Activated CD4-positive, alpha-beta memory T cell treated with anti-CD3 and anti-CD28 coated beads for 36 hours (primary cell): ENCODE measurements at places on chromosomes 3 and 15. TPM values are rescaled to one million over a fixed set of nuclear protein-coding genes. Genes with fewer than 3 reads are reported as not detected.

Gene MAGEL2
- not detected for total RNA-seq

Gene C3orf49
- total RNA-seq = not detected

DNA sequence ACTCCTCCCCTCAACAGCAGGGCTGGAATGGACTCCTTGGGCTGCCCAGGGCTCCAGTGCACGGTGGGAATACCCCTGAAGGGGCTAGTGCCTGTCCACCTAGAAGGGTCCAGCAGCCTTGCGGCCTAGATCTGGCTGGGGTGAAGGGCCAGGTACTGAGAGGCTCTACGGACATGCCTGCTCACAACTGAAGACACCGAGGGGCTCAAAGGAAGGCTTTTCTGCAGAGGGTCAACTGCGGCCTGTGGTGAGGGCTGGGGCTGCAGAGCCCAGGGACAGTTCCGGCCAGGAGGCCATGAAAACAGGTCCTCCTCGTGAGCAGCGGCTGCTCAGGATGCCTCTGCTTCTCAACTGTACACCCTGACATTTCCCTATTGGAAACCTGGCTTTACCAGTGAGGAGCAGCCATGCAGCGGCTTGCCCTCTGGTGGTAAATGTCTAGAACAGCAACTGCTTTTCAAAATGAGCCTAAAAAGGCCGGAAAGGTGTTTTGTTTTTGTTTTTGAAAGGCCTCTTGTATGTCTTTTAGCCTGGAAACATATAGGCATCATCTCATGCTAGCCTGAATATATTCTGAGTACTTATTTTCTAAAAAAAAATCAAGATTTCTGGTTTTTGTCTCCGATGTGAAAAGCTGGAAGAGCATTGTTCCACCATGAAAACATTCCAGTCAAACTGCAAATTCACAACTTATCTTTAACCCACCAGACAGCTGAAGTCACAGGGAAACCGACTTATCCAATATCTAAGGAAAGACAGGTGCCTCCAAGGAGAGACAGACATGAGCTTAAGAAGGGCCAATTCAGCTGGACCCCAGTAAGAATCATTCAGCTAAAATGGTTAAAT lies 163.4 kb downstream of the KLF13 start:
- H3K27ac ChIP-seq = no peak overlapping the region
- DNase-seq = peak; percentile 53
- H3K4me1 ChIP-seq = peaks cover 47% of the 10 kb centered on the region
- no peak overlapping the region for H3K4me3 ChIP-seq

Gene PPCDC
- total RNA-seq = 16.3 TPM

DNA sequence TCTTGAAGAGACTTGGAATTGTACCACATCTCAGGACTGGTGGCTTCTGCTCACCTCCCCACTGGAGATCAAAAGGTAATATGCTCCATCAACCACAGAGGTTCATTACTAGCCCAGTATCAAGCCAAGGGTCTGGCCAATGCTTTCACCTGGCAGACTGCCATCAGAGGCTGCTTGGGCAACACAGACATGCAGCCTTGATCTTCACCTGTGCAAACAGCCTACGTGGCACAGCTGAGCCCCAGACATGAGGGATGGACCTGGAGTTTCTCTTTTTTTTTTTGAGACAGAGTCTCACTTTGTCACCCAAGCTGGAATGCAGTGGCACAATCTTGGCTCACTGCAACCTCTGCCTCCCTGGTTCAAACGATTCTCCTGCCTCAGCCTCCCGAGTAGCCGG lies 105.6 kb upstream of the HES1 start:
- peaks cover 4% of the 10 kb centered on the region for H3K27me3 ChIP-seq
- DNase-seq = no peak
- H3K27ac ChIP-seq = no peak overlapping the region
- no peaks in the 10 kb centered on the region for H3K36me3 ChIP-seq

GRCh38 chr15:79990997-79991334 lies 20.0 kb upstream of the BCL2A1 start:
- DNase-seq = no peak
- H3K4me1 ChIP-seq = peaks cover 3% of the 10 kb centered on the region
- H3K27ac ChIP-seq = no peak overlapping the region
- H3K27me3 ChIP-seq = no peaks in the 10 kb centered on the region
- no peaks in the 10 kb centered on the region for H3K36me3 ChIP-seq
- no peak overlapping the region for H3K4me3 ChIP-seq

- peak overlapping the region; percentile 47 for H3K27ac ChIP-seq
- no peak for DNase-seq
- H3K36me3 ChIP-seq = peaks cover 4% of the 10 kb centered on the region
- no peak overlapping the region for H3K4me3 ChIP-seq
Observed at GRCh38 chr3:46984591-46985459, 5.4 kb downstream of the NBEAL2 start.

DNA sequence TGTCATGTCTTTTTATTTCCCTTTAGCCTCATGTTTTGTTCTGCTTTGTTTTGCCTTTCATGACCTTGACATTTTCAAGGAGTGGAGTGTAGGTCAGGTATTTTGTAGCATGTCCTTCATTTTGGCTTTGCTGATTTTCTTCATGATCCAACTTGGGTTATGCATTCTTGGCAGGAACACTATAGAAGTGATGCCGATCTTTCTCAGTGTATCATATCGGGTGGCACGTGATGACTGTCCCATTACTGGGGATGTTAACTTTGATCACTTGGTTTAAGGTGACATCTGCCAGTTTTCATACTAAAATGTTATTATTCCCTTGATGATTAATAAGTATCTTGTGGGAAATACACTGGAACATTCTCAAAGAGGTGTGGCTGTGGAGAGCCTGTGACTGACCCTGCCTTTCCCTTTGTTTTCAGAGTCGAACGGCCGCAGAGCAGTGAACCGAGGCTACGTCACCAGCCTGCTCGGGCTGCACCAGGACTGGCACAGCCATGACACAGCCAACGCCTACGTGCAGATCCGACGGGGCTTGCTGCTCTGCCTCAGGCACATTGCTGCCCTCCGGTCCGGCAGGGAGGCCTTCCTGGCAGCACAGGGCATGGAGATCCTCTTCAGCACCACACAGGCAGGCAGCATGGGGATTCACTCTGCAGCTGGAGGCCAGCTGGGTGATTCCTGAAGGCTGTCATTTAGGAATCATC lies 167.7 kb downstream of the AGBL1 start:
- no peaks in the 10 kb centered on the region for H3K36me3 ChIP-seq
- H3K4me1 ChIP-seq = no peaks in the 10 kb centered on the region

DNA sequence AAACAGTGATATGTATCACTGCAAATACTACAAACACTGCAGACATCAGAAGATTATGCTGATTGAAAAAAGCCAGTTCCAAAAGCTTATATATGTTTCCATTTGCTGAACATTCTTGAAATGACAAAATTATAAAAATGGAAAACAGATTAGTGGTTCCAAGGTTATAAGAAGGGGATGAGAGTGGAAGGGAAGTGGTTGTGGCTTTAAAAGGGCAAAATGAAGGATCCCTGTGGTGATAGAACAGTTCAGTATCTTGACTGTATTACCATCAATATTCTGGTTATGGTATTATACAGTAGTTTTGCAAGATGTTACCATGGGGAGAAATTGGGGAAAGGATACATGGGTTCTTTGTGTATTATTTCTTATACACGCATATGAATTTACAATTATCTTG lies 77.8 kb downstream of the DZIP3 start:
- no peaks in the 10 kb centered on the region for H3K27me3 ChIP-seq
- H3K4me3 ChIP-seq = no peak overlapping the region
- H3K4me1 ChIP-seq = peaks cover 10% of the 10 kb centered on the region
- H3K36me3 ChIP-seq = peaks cover 6% of the 10 kb centered on the region
- H3K27ac ChIP-seq = no peak overlapping the region
- DNase-seq = no peak

- no peak for DNase-seq
- H3K36me3 ChIP-seq = no peaks in the 10 kb centered on the region
- no peak within 1 kb of the TSS for H3K4me3 ChIP-seq
- no peaks in the 10 kb centered on the region for H3K4me1 ChIP-seq
Observed at GRCh38 chr3:139020868-139021234, at the start of gene PRR23B. PRR23B (minus strand) TSS chr3:139020926; CDS start chr3:139020661, 265 bp downstream.

DNA sequence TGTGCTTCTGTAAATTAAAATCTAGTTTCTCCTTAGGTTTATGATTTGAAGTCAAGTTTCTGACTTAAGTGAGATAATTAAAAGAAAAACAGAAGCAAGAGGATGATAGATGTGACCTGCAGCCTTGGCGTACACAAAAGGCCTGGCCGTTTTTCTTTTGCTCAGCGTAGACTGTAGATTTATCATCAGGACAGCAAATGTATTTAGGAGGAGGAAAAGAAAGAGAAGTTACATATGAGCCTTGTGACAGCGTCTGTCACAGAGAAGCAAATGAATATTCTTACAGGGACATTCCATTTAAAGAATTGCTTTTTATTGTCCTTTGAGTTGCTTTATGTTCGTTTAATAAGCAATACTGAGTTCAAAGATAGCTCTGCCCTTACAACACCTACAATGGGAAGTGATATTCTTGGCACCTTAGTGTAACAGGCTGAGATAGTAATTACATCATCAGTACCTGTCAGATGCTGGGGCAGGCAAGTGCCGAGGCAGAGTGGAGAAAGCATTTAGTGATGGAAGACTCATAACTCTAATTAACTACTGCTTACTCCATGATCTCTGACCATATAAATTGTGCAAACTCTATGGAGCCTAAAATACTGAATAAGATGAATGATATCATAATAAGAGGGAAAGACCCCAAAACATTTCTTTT lies 311.5 kb downstream of the MFSD1 start:
- no peak overlapping the region for H3K4me3 ChIP-seq
- no peak for DNase-seq
- no peaks in the 10 kb centered on the region for H3K4me1 ChIP-seq
- no peak overlapping the region for H3K27ac ChIP-seq
- no peaks in the 10 kb centered on the region for H3K36me3 ChIP-seq
- no peaks in the 10 kb centered on the region for H3K27me3 ChIP-seq

Gene LYZL4
- not detected for total RNA-seq

- no peak overlapping the region for H3K27ac ChIP-seq
- peaks cover 8% of the 10 kb centered on the region for H3K36me3 ChIP-seq
- peaks cover 17% of the 10 kb centered on the region for H3K4me1 ChIP-seq
- H3K4me3 ChIP-seq = no peak overlapping the region
- no peaks in the 10 kb centered on the region for H3K27me3 ChIP-seq
Observed at GRCh38 chr3:52046902-52047239, 9.5 kb downstream of the DUSP7 start.

DNA sequence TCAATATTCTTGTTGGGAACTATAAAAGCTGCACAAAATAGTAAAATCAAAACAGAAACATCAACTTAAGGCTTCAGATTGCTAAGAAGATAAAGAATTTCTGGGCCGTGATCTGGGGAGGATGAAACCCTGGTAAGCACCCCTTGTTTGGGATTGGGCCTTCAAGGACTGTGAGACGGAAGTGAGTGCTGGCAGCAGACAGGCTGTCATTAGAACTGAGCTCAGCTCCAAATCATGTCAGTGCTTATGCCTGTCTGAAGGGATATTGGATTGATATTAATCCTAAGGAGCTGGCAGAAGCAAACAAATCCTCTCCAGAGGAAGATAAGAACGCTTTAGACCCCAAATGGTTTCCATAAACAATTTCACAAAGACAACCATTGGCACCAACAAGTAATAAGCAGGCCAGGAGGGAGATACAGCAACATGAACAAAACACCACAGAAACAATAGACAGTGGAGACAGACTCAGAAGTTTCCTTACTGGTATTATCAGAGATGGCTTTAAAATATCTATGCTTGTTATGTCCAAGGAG lies 72.6 kb upstream of the CTXND1 start:
- no peak overlapping the region for H3K4me3 ChIP-seq
- no peak overlapping the region for H3K27ac ChIP-seq
- H3K36me3 ChIP-seq = no peaks in the 10 kb centered on the region
- DNase-seq = no peak

DNA sequence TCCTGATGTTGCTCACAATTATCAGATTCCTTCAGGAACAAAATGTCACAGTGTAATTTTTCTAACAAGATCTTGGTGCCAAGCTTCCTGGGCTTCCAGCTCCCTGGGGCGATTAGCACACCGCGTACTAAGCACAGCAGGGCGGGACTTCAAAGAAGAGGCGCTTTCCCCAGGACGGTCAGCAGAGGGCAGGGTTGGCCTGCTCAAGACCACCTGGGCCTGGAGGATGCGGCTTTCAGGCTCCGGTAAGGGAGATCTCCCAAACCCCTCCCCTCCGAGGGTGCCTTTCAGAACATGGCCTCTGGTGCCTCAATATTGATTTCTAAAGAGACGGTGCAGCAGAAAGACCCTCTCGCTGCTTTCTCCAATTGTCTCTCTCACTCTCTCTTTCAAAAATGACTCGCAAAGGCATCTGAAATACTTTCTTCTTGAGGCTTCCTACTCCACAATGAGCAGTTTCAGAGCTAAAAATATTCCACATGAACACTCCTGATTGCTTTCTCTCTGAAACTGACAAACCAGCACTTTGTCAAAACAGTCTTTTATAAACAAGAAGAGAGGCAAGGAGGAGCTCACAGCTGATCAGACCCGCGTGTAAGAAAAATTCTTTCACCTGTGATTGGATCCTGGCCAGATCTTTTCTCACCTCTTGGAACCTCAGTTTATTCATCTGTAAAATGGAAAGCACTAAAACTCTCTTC lies 154.0 kb downstream of the ADAMTS9 start:
- peaks cover 5% of the 10 kb centered on the region for H3K27me3 ChIP-seq
- peaks cover 2% of the 10 kb centered on the region for H3K4me1 ChIP-seq
- H3K36me3 ChIP-seq = no peaks in the 10 kb centered on the region
- no peak overlapping the region for H3K27ac ChIP-seq
- H3K4me3 ChIP-seq = no peak overlapping the region
- peak; percentile 65 for DNase-seq

DNA sequence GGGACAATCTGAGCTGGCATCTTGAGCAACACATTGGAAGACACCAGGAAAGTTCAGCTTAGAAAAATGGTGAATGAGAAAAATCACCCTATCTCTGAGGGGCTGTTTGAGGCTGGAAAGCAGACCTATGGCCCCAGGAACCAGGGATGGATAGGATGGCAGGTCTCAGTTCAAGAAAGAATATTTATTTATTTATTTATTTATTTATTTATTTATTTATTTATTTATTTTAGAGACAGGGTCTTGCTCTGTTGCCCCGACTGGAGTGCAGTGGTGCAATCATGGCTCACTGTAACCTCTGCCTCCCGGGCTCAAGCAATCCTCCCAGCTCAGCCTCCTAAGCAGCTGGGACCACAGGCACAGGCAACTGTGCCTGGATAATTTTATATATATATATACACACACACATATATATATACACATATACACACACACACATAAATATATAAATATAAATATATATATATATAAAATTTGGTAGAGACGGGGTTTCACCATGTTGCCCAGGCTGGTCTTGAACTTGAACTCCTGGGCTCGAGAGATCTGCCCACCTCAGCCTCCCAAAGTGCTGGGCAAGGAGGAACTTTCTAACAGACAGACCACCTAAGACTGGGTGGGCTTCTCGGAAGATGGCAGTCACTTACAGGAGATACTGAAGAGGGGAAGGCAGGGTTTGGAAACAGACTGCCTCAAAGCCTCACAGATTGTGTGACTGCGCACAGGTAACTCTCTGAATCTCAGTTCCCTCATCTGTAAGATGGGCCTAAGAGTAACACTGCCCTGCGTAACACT lies 29.7 kb downstream of the CCDC13 start:
- H3K4me3 ChIP-seq = no peak overlapping the region
- H3K36me3 ChIP-seq = no peaks in the 10 kb centered on the region
- H3K27me3 ChIP-seq = no peaks in the 10 kb centered on the region
- H3K4me1 ChIP-seq = peaks cover 21% of the 10 kb centered on the region
- DNase-seq = no peak
